ENCODE measurements at places on chromosomes 1 and 21.

DNA sequence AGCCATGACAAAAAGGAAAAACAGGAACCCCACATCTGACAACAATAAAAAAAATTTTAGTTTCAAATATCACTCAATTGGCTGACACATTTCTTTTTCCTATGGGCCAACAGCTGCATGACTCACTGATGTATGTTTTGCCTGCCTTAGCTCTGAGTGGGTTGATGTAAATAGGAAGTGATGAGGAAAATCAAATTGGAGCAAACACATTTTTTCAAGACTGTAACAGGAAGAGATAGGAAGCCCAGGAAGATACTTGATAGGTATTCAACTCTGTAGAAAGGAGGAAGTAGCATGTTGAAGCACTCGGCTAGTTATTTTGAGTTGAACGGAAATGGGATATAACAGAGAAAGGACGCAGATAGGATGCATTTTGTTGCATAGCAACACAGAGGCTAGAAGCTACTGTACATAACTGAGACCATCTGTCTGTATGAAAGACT is 168.0 kb upstream of the NR5A2 start:
- DNase-seq: peak; percentile 48

- DNase-seq: no peak
These were observed 101.5 kb upstream of the SLFNL1 start for GRCh38 chr1:41122851-41123518.

- no peak for DNase-seq
These were observed 97.4 kb downstream of the GIPC2 start for GRCh38 chr1:78143152-78143551.

GRCh38 chr1:30345491-30346130 is 377.8 kb downstream of the MATN1 start:
- no peak for DNase-seq

DNA sequence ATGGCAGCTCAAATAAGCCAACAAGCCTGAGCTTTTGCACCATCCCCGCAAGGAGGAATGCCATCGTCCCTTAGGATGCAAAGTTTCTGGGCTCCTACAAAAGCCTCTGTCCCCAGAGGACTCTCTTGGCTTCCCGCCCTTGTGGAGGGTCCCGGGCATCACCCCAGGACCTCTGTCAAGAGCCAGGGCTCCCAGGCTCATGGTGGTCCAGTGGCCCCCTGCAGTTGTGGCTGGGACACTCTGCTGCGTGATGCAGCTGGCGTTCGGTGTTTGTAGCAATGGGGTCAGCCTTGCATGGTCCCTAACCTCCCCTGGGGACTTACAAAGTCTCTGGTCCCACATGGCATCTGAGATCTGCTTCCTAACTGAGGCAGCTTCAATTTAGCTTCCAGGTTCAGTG is 104.7 kb downstream of the RIPK4 start:
- DNase-seq: no peak

GRCh38 chr1:246528933-246529731 is 22.1 kb upstream of the SMYD3 start:
- DNase-seq: no peak

DNA sequence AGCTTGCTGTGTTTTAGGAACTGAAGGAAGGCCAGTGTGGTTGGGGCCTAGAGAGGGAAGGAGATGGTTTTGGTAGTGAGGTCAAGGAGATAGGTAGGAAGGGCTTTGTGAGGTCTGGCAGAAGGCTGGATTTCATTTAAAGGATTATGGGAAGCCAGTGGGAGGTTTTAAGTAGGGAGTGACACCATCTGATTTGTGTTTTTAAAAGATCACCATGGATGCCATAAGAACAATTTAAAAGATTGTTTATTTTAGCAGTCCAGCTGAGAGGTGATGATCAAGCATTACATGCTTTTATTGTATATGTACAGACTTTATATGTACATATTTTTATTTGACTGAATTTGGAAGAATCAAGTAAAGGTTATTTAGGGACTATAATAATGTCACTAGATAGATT is 26.4 kb downstream of the RGL1 start:
- DNase-seq: no peak

DNA sequence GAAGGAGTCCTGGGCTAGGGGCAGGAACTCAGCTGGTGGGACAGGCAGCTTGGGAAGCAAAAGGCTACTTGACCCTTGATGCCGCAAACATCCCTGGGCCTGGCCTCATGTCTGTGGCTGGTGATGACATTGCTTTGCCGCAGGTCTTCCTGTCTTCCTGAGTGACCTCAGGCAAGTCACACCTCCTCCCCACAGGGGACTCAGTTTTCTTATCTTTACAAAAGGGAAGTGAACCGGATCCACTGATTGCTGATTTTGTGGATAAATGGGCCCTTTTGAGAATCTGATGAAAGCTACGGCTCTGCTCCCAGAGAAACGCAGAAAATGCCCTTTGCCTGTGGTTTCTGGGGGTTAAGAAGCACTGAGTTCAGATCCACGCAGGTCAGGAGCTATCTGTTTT is 20.7 kb downstream of the PLOD1 start:
- no peak for DNase-seq

- DNase-seq: no peak
These were observed 1.2 kb downstream of the LURAP1 start for GRCh38 chr1:46204406-46204742.

DNA sequence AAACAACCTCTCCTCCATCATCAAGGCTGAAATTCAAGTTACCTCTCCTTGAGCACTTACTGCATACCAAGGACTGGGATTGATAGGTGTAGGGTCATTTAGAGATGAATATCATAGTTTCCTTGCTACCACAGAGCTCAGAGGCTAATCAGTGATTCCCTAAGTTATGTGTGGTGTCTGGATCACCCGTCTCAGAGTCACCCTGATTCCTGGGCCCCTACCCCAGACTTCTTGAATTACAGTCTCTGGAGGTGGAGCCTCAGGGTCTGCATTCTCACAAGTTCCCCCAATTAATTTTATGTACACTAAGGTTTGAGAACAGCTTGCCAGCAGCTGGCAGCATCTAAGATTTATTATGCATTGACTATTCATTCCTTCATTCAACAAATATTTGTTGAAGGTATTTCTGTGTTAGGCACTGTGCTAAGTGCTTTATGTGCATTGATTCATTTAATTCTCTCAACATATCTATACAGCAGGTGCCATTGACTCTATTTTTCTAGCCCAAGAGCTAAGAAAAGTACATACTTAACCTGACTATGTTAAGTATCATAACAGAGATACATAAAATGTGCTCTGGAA is 182.9 kb upstream of the FGGY start:
- DNase-seq: no peak

DNA sequence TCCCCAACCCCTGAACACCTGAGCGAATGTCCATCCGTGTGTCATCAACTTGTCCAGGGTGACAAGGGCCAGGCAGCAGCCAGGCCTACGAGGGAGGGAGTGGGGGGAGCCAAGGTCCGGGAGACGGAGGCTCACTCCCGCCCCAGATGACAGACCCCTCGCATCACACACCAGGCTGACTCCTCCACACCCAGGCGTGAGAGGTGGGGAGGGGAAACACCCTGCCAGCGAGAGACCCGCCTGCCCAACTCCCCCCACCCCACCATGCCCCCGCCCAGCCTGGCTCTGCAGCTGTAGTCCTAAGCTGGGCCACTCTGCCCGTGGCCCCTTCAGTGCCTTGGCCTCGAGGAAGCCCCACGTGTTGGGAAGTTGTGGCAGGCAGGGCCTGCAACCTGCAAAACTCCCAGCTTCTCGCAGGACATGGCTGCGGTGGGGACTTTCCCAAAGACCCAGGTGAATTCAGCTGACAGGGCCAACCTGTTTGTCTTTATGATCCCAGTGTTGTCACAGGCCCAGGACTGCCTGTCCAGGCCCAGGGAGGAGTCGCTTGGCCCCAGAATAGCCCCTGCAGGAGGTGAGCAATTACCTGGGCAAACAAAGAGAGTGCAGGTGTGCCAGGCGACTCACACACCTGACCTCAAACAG is 62.9 kb downstream of the RIPK4 start:
- DNase-seq: no peak

GRCh38 chr21:38824124-38824822 is 18.5 kb downstream of the ETS2 start:
- no peak for DNase-seq

DNA sequence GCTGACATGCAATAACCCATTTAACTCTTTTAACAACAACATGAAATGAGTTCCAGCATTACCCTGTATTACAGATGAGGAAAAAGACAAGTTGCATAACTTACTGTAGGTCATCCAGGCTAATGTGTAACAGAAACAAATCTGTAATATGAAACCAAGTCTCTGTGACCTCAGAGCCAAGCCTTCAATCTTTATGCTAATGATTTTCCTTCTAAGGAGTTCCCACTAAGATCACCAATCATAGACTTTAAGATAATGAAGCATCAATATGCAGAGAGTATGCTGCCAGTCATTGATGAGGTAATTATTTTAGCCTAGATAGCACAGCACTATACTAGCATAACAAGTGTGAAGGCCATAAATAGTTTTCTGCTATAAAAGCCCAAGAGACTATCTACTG is 35.6 kb upstream of the RNPC3 start:
- DNase-seq: no peak

- no peak for DNase-seq
These were observed 1.6 kb downstream of the CRABP2 start for GRCh38 chr1:156703741-156704140.

GRCh38 chr1:109732390-109732881 is 8.4 kb downstream of the GSTM3 start:
- no peak for DNase-seq

DNA sequence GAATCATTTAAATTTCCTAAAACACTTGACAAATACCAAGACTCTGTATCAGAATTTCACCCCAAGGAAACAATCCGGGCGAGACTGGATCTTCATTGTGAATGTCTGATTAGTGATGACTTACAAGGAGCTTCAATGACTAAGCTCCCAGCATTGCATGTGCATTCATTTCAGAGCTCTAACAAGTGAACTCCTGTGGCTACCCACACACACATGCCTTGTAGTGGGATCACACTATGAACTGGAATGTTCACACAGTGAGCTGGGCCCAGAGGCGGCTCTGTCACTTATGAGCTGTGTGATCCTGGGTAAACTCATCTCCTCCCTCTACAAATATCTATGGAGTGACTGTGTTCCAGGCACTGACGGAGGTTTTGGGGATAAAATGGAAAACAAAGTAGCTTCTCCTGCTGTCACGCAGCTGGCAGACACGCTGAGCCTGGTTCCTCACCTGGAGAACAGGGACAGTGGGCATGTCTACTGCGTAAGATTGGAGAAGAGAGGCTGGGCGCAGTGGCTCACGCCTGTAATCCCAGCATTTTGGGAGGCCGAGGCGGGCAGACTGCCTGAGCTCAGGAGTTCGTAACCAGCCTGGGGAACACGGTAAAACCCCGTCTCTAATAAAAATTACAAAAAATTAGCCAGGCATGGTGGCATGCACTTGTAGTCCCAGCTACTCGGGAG is 56.9 kb downstream of the CLSTN1 start:
- no peak for DNase-seq

- DNase-seq: peak; percentile 14
These were observed 13.9 kb downstream of the NT5C1A start for GRCh38 chr1:39657923-39658485.

GRCh38 chr1:2352897-2353550 is 38.3 kb downstream of the MORN1 start:
- DNase-seq: no peak

GRCh38 chr1:51627672-51628071 is 10.8 kb downstream of the OSBPL9 start:
- DNase-seq: no peak

GRCh38 chr1:147897029-147897752 is 5.4 kb upstream of the GJA8 start:
- no peak for DNase-seq

GRCh38 chr1:236137285-236137852 is 5.0 kb upstream of the GPR137B start:
- no peak for DNase-seq

DNA sequence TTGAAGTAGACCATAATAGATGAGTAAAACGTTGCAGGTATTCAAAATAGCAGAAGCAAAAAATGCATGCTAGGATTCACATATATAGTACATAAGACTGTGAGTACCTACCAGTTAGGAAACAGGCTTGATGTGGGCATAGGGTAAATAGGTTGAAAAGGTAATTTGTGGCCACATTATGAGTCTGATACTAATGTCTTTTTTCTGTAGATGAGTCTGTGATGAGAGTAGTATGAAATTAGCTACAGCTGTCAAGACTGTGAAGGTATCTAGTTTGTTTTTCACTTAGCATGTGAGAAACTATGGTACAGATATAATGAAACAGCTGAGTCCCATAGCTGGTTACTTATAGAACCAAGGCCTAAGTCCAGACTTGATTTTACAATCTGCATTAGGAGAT is 12.4 kb upstream of the SPATA1 start:
- DNase-seq: no peak

DNA sequence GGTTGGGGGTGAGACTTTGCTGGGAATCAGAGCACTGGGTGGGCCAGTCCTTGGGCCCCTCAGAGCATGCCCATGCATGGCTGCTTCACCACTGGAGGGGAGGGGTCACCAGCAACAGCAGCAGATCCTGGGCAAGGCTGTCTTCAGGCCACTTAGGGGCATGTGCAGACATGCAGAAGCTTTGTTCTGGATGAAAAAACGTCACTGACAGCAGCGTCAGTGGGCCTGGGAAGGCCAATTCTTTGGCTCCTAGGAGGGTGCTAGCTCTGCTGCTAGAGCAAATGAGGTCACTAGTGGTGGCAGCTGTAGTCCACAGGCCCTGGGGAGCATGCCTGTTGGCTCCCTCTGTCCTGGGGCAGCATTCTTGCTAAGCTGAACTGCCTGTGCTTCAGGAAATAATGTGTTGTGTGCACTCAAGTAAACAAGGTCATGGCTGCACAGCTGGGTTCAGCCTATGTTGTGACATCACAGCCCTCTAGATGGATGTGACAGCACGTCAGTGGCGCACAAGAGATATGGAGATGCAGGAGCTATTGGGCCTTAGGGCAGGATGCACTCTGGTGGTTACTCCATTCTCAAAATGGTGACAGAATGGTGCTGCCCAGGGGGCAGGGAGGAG is 27.0 kb downstream of the ZC3H11B start:
- DNase-seq: no peak

- DNase-seq: no peak
These were observed 355.2 kb downstream of the SMYD3 start for GRCh38 chr1:246151796-246152434.

GRCh38 chr21:31964692-31965091 is 91.9 kb downstream of the HUNK start:
- DNase-seq: no peak

GRCh38 chr21:36696390-36697059 is 2.4 kb upstream of the SIM2 start:
- no peak for DNase-seq

- no peak for DNase-seq
These were observed 18.3 kb upstream of the NPHP4 start for GRCh38 chr1:6010554-6010953.

DNA sequence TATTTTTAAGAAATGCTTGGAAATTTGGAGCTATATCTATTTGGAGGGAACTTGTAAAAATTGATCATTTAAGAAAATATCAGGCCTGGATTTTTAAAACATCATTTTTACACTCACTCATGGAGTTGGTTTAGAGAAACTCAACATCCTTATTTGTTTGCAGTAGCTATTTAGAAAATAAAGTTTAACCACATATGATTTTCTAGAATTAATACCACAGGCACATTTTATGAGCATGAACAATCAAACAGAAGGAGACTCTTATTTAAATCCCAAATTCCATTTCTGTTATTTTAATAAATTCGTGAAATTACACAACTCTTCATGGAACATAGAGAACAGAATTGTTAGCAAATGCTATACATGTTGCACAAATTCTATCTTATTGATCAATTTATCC is 3.2 kb downstream of the CDKN2C start:
- no peak for DNase-seq

GRCh38 chr1:223155153-223155552 is 12.1 kb upstream of the TLR5 start:
- no peak for DNase-seq

GRCh38 chr1:220770245-220770913 is 16.3 kb upstream of the MTARC1 start:
- no peak for DNase-seq

Data from thymus (tissue), 14 donors.